ENCODE measurements at places on chromosomes 16 and 17. TPM values are rescaled to one million over a fixed set of nuclear protein-coding genes. Genes with fewer than 3 reads are reported as not detected.

Gene HIC1
- total RNA-seq, result 4.1 TPM

Gene TPPP3
- total RNA-seq, result 104 TPM

Gene KREMEN2
- total RNA-seq, result 0.39 TPM

Gene RABEP2
- 16.5 TPM for total RNA-seq

Gene ZDHHC1
- total RNA-seq, result 13.8 TPM

Gene CD300C
- 1.1 TPM for total RNA-seq

Gene GAS7
- 503 TPM for total RNA-seq

Gene PTGES3L
- 6.7 TPM for total RNA-seq

Gene HOXB13
- total RNA-seq, result not detected

Gene CES1
- total RNA-seq, result 5.0 TPM

Gene KDM6B
- total RNA-seq, result 29.3 TPM

Gene TEDC2
- 6.8 TPM for total RNA-seq

Gene TMEM114
- total RNA-seq, result not detected

Gene PPP1R27
- not detected for total RNA-seq

Gene FBXL16
- total RNA-seq, result 482 TPM

Gene CDRT15L2
- not detected for total RNA-seq

Gene MRC2
- total RNA-seq, result 10.8 TPM

Gene ANKFN1
- total RNA-seq, result 5.8 TPM

Gene TNS4
- not detected for total RNA-seq

Gene SEZ6L2
- total RNA-seq, result 111 TPM

Gene TBC1D3B
- 16.4 TPM for total RNA-seq

Gene APOBR
- 1.4 TPM for total RNA-seq

Gene ITGB4
- total RNA-seq, result 69.7 TPM

Gene ARL5C
- total RNA-seq, result 1.1 TPM

Gene JUP
- 10.7 TPM for total RNA-seq

Gene CBFA2T3
- 16.0 TPM for total RNA-seq

Gene SEPTIN12
- 2.3 TPM for total RNA-seq

Gene ACSM5
- 1.6 TPM for total RNA-seq

Gene BRICD5
- total RNA-seq, result 20.0 TPM

Gene NLGN2
- 107 TPM for total RNA-seq

Gene ZFP90
- total RNA-seq, result 56.9 TPM

Gene KRT40
- not detected for total RNA-seq

Gene CHD9NB
- total RNA-seq, result 0.64 TPM

Data from dorsolateral prefrontal cortex (tissue), 122 donors.